Panc1 (cell line): ENCODE measurements at places on chromosomes 2 and 18. TPM values are rescaled to one million over a fixed set of nuclear protein-coding genes. Genes with fewer than 3 reads are reported as not detected.

GRCh38 chr2:174473796-174474195 lies 13.0 kb downstream of the GPR155 start:
- no peak for DNase-seq

DNA sequence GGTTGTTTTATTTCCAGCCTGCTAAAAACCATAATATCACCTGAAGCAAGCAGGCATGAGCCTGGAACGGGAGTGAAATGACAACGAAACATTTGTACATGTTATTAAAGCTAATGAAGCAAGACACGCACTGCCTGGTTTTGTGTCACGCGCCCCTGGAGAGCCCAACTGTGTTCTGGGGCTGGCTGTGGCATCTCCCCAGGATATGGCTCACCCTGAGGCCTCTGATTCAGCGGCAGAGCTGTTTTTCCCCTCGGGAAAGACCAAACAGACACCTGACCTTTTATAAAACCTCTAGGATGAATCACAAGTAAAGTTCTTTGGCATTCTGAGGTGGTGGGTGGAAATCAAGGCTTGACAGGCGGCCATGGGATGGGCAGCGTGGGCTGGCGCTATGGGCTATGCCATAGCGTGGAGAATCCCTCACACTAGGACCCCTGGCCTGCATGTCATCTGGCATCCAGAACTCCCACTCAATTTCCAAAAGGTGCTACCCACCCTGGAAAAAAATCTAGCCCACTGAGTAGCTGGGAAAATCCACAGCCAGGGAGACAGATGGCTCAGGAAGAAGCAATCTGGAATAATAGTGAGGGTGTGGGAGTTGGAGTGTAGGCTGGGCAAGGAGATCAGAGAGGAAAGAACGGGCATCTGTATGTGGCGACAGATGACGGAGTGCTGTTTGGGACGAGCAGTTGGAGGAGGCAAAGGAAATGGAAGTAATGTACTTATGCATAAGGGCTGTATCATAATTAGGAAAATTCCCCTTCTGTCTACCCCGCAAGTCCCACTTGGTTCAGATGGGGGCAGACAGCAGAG lies 262.0 kb downstream of the AFF3 start:
- peak; percentile 84 for DNase-seq

HOXD1 gene
- 0.18 TPM for total RNA-seq

DNA sequence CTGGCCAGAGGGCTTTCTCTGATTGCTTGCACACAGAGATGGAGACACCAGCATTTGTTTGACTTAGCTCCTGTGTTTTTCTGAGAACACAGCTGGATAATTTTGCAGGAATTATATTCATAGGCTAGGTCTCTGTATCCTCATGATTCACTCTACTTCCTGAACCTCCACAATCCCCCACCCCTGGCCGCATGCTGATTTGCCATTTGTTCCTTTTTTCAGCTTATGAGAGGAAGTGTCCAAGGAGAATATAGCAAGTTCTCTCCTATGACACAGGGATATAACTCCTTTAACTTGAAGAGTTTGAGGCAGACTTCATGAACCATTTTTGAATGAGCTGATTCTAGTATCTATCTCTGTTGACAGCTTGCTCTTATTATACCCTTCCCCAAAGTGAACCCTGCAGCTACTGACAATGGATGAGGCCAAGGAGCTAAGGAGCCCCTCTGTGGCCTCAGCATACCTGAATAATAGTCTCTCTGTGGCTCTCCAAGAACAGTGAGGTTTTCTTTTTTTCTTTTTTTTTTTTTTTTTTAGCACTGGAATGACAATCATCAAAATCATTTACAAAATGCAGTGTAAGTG lies 15.4 kb downstream of the CAVIN2 start:
- DNase-seq = no peak

- no peak for DNase-seq
Observed at GRCh38 chr2:136486115-136486514, 279.2 kb upstream of the THSD7B start.

SIX3 gene
- 0.21 TPM for total RNA-seq

DNA sequence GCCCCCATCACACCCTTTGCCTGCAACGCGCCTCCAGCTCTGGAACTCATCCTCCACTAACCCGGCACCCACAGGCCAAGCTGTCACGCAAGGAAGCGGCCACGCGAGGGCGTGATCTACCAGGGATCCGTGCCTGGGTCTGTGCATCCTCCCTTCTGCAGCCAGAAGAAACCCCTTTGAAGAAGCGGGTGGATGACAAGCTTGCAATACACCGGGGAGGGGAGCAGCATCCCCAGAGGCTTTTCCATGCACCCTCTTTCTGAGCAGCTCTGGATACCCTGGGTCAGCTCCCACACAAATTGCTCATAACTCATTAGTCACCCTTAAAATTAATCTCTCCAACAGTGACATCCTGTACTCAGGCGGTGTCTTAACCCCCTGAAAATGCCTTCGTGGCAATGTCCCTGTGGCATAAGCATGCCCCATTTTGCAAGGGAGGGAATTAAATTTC lies 47.6 kb downstream of the PDCL3 start:
- peak; percentile 38 for DNase-seq

DNA sequence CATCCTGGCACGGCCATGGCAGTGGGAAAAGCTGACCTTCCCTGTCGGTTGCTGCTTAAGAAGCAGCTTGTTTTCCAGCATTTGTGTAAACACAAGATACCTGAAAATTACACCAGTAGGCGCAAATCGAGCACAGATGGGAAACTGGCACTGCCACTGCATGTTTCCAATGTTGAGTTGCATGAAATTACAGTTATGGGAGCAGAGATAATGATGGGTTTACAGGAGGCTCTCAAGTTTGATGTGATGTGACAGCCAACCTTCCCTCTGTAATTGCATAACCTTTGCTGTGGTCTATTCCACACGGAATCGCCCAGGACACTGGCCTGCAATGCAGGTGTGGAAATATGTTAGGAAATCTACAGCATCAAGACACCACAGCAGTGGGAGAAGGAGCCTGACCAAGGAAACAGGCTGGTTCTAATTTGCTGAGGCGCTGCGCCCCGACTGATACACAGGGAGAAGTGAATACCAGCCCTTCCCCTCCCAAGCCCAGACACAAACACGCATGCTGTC lies 17.4 kb downstream of the GPR45 start:
- DNase-seq = no peak

CNTNAP5 gene
- total RNA-seq = not detected

- no peak for DNase-seq
Observed at GRCh38 chr2:183967756-183968155, 630.6 kb upstream of the ZNF804A start.

GRCh38 chr2:110149330-110150220 lies 34.0 kb upstream of the MALL start:
- DNase-seq = no peak

RESP18 gene
- total RNA-seq = not detected

- no peak for DNase-seq
Observed at GRCh38 chr2:196276421-196276820, 105.0 kb upstream of the STK17B start.

DNA sequence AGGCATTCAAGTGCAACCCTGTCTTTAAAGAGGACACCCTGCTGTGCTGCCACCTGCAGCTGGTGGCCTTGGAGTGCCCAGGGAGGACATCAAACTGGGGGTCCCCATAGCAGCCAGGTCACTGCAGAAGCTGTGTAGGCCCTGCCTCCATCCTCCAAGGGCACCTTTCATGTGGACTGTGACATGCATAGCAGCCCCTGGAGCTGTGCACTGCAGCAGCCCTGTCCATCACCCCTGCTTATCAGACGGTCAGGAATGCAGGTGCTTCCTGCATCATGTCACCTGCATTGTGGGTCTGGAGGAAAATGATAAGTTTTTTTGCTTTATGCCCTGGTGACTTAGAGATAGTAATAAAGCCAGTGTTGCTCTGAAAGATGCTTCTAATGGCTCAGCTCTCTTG lies 155.7 kb downstream of the DYSF start:
- DNase-seq = no peak

DNA sequence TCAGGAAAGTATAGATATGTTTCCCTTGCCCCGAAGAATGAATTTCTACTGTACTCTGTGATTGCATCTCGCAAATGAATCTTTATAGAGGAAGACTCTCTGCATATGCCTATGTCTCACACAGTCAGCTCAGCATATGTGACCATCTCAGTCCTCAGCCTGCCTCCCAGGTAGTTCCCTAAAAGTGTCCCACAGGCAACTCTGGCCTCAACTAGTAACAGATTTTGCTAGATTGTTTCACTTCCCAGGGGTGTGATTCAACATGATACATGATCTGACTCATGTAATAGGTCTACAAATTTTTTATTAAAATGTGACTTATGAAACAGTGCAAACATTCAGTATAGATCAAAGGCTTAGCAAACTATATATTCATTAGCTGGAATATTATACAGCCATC lies 296.6 kb upstream of the CRIM1 start:
- no peak for DNase-seq

DNA sequence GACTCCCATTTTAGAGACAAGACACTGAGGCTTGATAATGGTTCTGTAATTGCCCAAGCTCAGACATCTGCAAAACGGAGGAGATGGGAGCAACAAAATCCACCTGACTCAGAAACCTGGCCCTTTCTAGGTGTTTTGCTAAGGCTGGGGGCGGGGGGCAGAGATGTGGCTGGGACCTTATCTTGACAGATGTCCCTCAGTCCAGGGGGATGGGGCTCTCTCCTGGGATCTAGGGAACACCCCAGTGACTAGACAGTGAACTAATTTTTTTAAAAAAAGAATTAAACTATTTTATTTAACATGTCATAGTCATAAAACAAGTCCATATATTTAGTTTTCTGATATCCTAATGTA lies 32.0 kb upstream of the HAAO start:
- DNase-seq = no peak

CDK5R2 gene
- total RNA-seq = 1.3 TPM

- no peak for DNase-seq
Observed at GRCh38 chr2:73295751-73296400, 2.5 kb upstream of the EGR4 start.

DNA sequence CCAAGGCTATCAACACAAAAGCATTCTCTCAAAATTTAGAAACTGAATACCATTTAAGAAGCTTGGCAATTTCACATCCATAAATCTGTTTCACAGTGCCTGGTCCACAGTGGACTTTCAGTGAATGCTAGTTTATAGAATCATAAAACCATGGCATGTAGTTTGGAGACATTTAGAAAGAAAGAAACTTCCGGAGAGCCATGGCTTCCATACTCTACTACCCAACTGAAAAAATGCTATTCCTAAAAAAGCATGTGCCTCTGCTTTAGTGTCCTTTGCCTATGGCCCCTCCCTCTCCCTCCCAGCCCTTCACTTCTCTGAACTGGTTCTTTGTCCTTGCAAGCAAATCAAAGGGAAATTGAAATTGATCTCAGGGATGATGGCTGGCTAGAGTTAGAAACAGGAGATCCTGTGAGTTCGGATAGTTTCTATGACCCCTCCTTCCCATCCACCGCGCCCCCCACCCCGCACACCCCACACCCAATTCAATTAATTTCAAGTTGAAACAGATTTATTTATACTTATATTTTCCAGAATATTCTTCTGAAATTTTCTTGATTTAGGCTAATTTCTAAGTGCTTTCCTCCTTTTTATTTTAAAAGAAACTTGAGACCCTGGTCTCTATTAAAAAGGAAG lies 248.3 kb downstream of the TRIB2 start:
- no peak for DNase-seq

DNA sequence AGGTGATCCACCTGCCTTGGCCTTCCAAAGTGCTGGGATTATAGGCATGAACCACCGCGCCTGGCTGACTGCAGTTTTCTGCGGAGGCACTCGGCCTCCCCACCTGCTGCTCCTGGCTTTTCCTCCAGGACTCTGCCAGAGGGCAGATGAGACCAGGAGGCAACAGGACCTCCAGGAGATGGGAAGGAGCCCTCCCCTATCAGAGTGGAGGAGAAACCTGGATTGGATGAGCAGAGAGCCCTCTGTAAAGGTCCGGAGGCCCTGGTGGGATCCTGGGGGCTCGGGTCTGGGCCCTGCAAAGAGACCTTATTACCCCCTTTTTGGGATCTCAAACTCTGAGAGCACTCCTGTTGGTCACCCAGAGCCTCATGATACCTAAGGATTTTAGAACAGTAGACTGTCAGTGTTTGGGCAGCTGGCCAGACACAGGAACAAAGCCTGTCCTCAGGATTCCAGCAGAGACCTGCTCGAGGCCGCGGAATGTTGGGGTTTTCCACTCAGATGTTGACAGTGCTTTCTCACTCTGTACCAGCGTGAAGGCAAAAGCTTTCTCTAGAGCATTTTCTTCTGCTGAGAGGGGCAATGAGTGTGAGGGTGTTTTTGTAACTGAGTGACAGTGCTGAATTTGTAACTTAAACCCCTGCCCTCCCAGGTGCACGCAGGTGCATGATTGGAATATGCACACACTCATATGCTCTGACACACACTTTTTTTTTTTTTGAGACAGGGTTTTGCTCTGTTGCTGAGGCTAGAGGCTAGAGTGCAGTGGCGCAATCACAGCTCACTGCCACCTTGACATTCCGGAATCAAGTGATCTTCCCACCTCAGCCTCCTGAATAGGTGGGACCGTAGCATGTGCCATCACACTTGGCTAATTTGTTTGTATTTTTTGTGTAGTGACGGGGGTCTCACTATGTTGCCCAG lies 48.4 kb downstream of the NPPC start:
- no peak for DNase-seq

GRCh38 chr18:63676526-63677323 lies 15.0 kb upstream of the SERPINB3 start:
- no peak for DNase-seq

GRCh38 chr2:236512902-236513435 lies 56.7 kb upstream of the ACKR3 start:
- peak; percentile 47 for DNase-seq

RPS27A gene
- 853 TPM for total RNA-seq

DNA sequence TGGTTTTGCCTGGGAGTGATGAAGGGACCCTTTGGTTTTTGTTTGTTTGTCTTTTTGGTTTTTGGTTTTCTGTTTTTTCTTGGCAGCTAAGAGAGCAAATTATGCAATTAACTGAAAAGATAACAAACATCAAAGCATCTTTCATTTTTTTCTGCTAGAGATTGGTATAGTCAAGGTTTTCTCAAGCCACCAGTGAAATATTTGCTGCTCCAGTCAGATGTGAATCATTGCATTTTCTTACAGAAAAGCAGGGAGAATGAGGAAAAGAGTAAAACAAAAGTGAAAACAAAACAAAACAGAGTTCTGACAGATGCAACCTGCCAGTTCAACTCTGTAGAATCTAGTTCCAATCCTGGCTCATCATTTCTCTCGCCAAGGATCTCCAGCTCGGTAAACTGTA lies 660.7 kb downstream of the DSC3 start:
- no peak for DNase-seq

DNA sequence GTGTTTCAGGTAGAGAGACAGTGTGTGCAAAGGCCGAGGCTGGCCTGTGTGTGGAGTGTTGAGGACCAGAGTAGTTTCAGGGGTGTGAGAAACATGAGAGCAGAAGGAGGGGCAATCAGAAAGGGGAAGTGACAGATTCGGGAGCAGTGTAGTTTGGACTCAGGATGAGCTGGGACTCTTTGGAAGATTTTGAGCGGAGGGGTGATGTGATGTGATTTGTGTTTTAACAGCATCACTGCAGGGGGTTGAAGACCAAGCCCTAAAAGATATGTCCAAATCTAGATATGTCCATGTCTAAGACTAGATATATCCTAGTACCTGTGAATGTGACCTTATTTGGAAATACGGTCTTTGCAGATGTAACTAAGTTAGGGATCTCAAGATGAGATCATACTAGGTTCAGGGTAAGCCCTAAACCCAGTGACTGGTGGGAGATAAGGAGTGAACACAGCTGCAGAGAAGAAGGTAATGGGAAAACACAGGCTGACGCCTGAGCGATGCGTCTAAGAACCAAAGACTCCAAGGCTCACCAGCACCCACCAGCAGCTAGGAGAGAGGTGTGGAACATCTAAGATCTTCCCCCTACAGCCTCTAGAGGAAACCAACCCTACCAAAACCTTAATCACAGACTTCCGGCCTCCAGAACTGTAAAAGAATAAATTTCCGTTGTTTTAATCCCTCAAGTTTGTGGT lies 38.5 kb upstream of the MYO3B start:
- DNase-seq = no peak

C2orf66 gene
- 0.33 TPM for total RNA-seq

ABCG8 gene
- total RNA-seq = 0.03 TPM

DYNAP gene
- not detected for total RNA-seq
